ENCODE measurements at places on chromosomes 16 and 17. TPM values are rescaled to one million over a fixed set of nuclear protein-coding genes. Genes with fewer than 3 reads are reported as not detected.

GRCh38 chr17:7562208-7562605 is 488 bp downstream of the SENP3 start:
- H3K4me3 ChIP-seq, result peak overlapping the region; percentile 99
- peaks cover 48% of the 10 kb centered on the region for H3K4me1 ChIP-seq
- H3K27ac ChIP-seq, result peak overlapping the region; percentile 92
- no peaks in the 10 kb centered on the region for H3K27me3 ChIP-seq
- H3K36me3 ChIP-seq, result no peaks in the 10 kb centered on the region
- DNase-seq, result no peak

GRCh38 chr17:47066095-47066494 is 87.0 kb upstream of the RPRML start:
- no peaks in the 10 kb centered on the region for H3K36me3 ChIP-seq
- no peak for DNase-seq
- H3K27ac ChIP-seq, result no peak overlapping the region
- no peak overlapping the region for H3K4me3 ChIP-seq
- H3K4me1 ChIP-seq, result no peaks in the 10 kb centered on the region

DNA sequence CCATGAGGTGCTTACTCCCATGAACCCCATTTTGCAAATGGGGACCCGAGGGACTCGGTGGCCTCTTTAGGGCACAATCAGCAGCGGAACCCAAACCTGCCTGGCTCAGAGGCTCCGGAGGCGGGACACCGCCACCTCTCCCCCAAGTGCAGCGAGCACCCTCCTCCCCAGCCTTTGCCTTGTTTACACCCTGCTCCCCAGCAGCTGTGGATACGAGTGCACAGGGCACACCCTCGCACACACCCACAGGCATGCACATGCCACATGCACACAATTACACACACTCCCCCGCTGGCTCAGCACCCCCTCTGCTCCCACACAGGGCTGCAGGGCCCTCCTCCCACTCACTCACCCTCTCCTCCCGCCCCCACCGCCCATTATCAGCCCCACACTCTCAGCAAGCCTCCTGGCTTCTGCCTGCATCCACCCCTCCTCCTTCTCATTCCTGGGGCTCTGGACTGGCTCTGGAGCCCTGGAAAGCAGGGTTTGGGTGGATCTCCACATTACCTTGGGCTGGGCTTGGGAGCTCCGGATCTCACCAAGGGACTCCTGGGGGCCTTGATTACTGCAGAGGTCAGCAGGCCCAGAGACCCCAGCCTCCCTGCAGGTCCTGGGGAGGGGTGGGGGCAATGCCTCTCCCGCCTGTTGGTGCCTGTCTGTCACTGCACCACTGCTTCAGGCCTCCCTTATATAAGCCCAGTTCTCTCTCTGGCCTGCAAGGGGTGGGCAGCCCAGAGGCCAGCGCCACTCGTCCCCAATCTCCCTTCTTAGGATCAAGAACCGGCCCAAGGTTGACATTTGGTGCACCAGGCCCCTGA is 6.4 kb downstream of the PDK2 start:
- no peak overlapping the region for H3K27ac ChIP-seq
- H3K36me3 ChIP-seq, result no peaks in the 10 kb centered on the region
- H3K4me1 ChIP-seq, result no peaks in the 10 kb centered on the region
- H3K27me3 ChIP-seq, result no peaks in the 10 kb centered on the region

DNA sequence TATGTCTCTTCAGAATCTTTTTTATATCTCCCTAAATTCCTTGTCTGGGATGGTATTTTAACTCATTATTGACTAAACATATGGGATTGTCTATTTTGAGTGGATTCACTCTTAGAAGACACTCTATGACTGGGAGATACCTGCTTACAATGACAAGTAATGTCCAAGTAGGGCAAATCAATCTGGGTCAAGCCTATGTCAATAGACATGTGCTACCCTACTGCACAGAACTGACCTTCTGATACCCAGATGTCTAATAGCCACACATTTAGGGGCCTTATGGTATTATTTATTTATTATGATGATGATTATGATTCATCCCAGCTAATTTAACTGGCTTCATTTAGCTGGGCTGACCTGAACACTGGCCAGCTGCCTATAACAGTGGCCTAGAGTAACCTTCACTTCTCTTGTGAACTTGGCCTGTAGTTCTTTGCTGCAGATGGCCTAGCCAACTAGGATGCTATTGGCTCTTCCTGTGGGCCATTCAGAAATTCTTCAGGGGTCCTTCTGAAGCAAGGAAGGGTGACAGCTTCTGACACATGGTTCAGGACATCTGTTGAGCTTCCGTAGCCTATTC is 138.0 kb downstream of the ANKFN1 start:
- H3K27me3 ChIP-seq, result no peaks in the 10 kb centered on the region
- no peak overlapping the region for H3K27ac ChIP-seq
- no peaks in the 10 kb centered on the region for H3K4me1 ChIP-seq
- no peak for DNase-seq

- no peak for DNase-seq
- peaks cover 4% of the 10 kb centered on the region for H3K27me3 ChIP-seq
- H3K27ac ChIP-seq, result no peak overlapping the region
- H3K4me1 ChIP-seq, result no peaks in the 10 kb centered on the region
Observed at GRCh38 chr17:34082404-34082803, 172.7 kb upstream of the CCL2 start.

The CACNG1 gene
- not detected for total RNA-seq

DNA sequence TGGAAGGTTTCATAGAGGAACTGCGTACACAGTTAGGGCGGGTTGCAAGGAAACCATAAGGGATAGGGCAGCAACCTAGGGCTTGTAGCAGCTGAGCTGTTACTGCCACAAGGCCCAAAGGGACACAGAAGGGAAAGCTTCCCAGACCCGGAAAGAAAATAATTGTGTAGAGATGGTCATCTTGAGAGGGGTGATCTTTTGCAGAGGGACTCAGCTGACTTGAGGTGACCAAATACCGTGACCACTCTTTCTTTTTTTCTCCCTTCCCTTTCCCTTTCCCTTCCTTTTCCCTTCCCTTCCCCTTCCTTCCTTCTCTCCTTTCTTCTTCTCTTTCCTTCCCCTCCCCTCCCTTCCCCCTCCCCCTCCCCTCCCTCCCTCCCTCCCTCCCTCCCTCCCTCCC is 8.5 kb upstream of the CREBBP start:
- no peak for DNase-seq
- no peaks in the 10 kb centered on the region for H3K36me3 ChIP-seq
- H3K27ac ChIP-seq, result no peak overlapping the region
- no peak overlapping the region for H3K4me3 ChIP-seq
- no peaks in the 10 kb centered on the region for H3K4me1 ChIP-seq

DNA sequence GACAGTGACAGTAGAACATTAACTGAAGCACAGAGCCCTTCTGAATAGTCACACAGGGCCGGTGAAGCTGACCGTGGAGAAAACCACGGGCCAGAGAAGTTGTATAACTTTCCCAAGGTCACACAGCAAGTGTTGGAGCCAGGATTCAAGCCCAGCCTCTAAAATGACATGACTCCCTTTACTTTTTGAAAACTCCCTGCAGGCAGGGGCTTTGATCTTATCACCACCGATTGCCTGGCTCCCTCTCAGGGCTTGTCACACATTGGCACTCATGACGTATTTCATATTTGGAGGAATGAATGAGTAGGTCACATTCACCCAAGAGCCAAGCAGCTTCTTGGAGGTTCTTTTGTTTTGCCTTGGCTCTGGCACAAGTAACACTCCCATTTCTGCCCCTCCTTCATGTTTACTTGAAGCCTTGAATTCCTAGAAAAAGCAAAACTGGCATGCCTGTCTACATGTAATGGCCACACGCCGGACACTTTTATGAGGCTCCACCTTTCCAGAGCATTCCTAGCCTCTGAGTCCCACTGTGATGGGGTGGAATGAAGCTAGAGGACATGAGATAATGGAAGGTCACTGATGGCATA is 13.3 kb upstream of the RBBP6 start:
- peak; percentile 77 for DNase-seq
- H3K4me1 ChIP-seq, result no peaks in the 10 kb centered on the region
- H3K4me3 ChIP-seq, result no peak overlapping the region
- no peaks in the 10 kb centered on the region for H3K36me3 ChIP-seq

GRCh38 chr16:52526116-52526828 is 20.7 kb downstream of the TOX3 start:
- no peaks in the 10 kb centered on the region for H3K36me3 ChIP-seq
- no peaks in the 10 kb centered on the region for H3K4me1 ChIP-seq
- no peak overlapping the region for H3K4me3 ChIP-seq
- no peaks in the 10 kb centered on the region for H3K27me3 ChIP-seq
- no peak overlapping the region for H3K27ac ChIP-seq
- no peak for DNase-seq

GRCh38 chr17:41211845-41212466 is 14.5 kb upstream of the KRTAP9-2 start:
- H3K36me3 ChIP-seq, result no peaks in the 10 kb centered on the region
- no peaks in the 10 kb centered on the region for H3K4me1 ChIP-seq
- no peak overlapping the region for H3K27ac ChIP-seq

DNA sequence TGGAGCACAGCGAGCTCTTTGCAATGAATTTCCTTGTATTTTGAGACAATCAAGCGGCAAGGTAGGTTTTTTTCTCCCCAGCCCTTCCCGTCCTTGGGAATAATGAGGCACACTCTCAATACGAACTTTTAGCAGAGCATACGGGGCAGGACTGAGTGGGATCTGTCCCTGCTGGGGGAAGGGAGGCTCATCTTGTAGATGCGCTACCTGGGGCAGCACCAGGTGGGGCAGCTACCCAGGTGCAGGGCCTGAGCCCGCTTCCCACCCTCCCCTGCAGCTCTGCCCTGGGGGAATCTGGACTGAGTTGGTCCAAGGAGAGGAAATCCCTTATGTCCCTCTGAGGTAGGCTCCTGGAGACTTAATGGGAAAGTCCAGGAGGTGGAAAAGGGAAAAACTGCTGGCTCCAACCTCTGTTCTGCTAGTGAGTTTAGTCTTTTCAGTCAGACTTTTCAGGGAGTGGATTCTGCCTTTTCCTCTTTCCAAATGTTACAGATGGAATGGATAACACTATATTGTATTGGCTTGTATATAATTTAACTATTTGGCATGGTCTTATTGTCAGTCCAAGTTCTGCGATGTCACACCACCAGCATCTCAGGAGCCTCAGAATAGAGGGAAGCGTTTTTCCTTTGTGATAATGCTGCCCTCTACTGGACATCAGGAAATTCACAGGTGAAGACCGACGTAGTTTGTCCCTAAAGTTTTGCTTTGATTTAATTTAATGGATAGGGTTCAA is 9.6 kb upstream of the CES1 start:
- no peaks in the 10 kb centered on the region for H3K4me1 ChIP-seq

- no peaks in the 10 kb centered on the region for H3K36me3 ChIP-seq
- H3K4me1 ChIP-seq, result no peaks in the 10 kb centered on the region
Observed at GRCh38 chr16:65154321-65154720, 32.5 kb upstream of the CDH11 start.

The FSCN2 gene
- 3.1 TPM for total RNA-seq

DNA sequence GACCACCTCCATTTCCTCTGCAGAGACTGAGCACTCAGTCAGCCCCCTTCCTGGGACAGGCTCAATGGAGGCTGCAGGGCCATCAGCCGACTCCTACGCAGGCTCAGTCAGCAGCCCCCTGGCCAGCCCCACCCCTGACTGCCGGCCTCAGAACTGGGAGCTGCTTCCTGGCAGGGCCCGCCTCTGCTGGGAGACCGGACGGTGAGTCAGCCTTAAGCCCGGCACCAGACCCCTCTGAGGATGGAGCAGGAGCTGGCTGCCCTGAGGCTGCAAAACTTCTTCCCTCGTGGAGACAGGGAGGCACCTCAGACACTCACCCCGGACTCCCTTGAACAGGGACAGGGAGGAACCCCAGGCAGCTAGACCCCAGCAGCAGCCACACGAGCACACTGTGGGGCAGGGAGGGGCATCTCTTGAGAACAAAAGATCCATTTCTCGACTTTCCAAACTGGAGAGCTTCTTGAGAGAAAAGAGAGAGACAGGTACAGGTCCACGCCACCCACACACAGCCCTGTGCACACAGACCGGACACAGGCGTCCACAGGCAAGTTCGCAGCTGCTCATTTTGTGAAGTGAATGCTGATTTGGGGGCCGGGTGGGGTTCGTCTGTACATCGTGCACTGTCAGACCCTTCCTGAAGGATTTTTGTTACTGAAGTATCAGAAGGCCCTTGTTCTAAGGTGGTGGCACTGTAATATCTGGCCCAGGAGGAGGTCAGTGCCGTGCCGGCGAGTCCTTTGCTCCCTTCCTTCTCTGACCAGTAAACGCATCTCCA is 1.3 kb upstream of the TUBB3 start:
- H3K27me3 ChIP-seq, result no peaks in the 10 kb centered on the region
- H3K36me3 ChIP-seq, result no peaks in the 10 kb centered on the region
- H3K4me3 ChIP-seq, result peak overlapping the region; percentile 56
- H3K27ac ChIP-seq, result peak overlapping the region; percentile 8

The KRT26 gene
- 0.28 TPM for total RNA-seq

- no peaks in the 10 kb centered on the region for H3K4me1 ChIP-seq
- no peaks in the 10 kb centered on the region for H3K36me3 ChIP-seq
- DNase-seq, result no peak
Observed at GRCh38 chr16:87064731-87065445, 252.3 kb downstream of the C16orf95 start.

DNA sequence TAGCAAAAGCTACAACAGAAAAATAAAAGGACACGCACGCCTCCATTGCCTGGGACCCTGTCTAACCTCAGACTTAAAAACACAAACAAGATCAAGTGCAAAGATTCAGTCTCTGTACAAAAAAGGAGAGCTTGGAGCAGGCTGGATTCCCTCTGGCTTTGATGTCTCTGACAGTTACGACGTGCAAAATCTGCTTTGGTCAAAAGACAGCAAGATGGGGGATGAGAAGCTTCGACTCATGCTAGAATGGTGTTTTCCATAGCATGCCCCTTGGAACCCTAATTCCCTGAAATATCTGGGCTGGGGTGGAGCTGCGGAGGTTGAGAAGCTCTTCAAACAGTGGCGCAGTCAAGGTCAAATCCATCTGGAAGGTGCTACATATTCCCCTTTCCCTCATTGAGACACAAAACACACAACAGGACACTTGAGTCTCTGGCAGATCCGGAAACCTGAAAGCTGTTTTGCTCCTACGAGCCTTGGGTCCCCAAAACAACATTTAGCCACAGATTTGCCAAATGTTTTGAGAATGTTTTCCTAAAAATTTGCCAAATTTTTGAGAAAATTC is 9.1 kb downstream of the MYH11 start:
- no peak for DNase-seq
- H3K27me3 ChIP-seq, result no peaks in the 10 kb centered on the region
- no peak overlapping the region for H3K4me3 ChIP-seq
- no peak overlapping the region for H3K27ac ChIP-seq
- H3K4me1 ChIP-seq, result no peaks in the 10 kb centered on the region
- H3K36me3 ChIP-seq, result no peaks in the 10 kb centered on the region
